ENCODE measurements at places on chromosomes 12 and 14.

DNA sequence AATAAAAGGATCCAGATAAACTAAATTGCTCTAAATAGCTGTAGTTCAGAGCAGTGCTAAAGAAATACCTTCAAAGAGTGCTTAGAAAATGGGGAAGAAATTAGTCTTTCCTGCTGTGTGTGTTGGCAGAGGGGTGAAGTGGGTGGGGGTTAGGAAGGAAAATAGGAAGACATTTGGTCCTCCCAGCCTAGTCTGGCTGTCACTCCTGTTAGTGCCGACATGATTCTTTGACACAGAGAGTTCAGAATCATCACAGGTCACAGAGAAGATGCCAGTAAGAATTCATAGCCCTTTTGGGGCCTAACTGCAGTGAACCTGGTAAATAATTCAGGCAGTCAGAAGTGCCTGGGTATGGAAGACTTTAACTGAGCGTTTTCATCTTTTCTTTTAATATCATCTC is 74.8 kb downstream of the FLRT2 start:
- no peak for DNase-seq

- no peak for DNase-seq
Measured at GRCh38 chr12:87967871-87968270, 61.3 kb downstream of the C12orf50 start.

- DNase-seq, result no peak
Measured at GRCh38 chr14:102872020-102872419, 50.4 kb upstream of the AMN start.

DNA sequence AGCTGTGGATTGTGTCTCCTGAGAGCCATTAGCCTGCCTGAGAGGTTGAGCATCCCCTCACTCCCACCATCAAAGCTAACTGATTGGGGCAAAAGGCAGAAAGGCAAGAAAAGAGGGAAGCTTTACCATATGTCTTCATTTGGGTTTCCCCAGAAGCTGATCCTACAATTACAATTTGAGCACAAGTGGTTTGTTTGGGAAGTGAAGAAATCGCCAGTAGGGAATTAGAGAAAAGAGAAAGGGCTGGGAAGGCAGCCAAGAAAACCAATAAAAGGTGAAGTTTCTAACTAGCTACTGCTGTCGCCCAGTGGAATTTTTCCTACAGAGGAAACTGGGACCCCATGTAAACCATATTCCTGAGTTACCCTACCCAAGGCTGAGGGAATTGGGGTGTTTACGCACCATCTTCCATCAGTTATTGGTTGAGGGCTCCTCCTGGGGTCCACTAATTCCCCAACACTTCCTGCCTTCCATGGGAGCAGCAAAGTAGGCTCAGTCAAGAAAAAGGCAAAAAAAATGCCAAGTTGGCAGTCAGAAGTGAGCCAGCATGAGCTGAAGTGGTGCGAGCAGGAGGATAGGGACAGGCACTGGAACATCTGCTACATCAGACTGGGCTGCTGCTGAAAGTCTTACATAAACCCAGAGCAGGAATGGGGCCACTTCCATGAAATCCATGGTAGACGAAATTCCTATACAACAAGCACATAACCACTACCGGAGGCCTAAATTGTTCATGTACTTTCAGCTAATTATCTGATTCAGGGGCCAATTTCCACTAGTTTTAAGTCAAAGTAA is 17.3 kb downstream of the KCNK10 start:
- DNase-seq, result no peak

DNA sequence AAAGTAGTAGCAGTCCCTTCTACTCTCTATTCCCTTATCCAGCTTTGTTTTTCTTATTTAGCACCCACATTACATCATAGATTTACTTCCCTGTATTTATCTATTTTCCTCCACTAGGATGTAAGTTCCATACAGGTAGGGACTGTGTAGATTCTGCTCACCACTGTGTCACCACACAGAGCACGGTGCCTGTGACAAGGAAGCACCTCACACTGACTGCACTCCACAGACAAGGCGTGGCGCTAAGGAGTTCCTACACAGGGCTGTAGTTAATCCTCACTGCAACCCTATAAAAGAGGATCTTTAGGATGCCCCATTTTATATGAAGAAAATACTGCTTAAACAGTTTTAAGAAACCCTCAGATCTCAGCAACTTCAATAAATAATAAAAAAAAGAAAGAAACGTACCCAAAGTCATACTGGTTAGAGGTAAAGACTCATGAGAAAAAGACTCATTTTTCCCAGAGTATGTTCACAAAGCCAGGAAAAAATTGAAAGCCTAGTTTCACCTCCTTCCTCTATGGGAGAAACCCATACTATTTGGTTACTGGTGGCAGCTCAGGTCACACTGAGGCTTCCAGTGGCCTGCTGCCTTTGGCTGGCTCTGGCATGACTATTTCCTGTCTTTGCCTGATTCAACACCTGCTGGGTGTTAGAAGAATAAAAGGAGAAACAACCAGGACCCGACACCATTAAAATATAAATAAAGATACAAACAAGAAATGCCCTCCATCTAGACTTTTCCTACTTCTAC is 36.9 kb downstream of the RAD9B start:
- DNase-seq, result no peak

DNA sequence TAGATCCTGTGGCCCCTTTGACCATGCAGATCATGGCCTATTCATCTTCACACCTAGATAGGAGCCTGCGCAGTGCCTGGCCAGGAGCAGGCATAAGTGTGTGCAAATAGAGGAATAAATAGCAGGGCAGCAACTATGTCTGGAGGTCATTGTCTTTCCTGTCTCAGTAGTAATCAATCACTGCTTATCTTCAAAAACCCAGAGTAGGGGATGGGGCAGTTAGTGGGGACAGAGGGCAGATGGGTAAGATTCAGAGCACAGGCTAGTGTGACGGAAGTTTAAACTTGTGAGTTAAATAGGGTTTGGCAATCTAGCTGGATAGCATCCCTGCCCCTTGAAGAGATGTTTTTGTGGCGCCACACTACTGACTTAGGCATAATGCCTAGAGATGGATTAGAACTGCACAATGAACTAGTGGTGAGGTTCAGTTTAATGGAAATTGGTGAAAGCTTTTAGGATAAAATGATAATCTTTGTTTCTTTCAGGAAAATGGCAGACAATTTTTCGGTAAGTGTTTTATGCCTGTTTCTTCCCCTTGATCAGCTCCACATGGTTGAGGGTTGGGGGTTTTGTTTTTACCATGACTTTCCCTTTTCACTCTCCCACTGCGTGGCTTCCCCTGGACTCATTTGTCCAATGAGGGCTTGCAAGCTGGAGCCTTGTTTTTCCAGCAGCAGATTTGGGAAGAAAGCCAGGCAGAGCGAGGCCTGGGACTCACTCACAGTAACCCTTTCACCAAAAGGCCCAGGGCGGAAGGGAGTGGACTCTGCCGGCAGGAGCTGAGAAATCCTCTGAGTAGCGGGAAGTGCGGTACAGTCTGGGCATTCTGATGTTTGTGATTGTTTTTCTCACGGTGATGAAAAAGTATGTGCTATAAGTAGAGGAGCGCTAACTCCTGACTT is 8.1 kb downstream of the LGALS3 start:
- peak; percentile 80 for DNase-seq

GRCh38 chr12:123839826-123840225 is 77.7 kb downstream of the DNAH10 start:
- no peak for DNase-seq

- DNase-seq, result no peak
Measured at GRCh38 chr12:12378616-12379015, 21.7 kb downstream of the BORCS5 start.

- DNase-seq, result no peak
Measured at GRCh38 chr14:77923131-77923936, 123.4 kb downstream of the ADCK1 start.

GRCh38 chr12:108332791-108333382 is 6.2 kb downstream of the CMKLR1 start:
- DNase-seq, result no peak

GRCh38 chr14:82755476-82755875 is 1221.8 kb upstream of the SEL1L start:
- no peak for DNase-seq

DNA sequence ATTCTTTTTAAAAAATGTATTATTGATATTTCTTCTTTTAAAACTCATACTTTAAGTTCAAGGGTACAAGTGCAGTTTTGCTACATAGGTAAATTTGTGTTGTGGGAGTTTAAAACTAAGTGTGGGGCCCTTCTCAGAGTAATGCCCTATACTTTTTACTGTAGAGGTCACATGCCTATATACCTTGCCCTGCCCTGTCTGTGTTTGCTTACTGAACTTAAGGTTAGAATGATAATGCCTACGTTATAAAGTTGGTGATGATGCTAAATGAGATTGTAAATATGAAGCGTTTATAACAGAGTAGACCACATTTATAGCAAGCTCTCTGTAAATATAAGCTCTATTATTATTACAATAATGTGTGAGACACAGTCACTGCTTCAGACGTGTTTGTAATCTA is 261.9 kb downstream of the RASSF9 start:
- no peak for DNase-seq

DNA sequence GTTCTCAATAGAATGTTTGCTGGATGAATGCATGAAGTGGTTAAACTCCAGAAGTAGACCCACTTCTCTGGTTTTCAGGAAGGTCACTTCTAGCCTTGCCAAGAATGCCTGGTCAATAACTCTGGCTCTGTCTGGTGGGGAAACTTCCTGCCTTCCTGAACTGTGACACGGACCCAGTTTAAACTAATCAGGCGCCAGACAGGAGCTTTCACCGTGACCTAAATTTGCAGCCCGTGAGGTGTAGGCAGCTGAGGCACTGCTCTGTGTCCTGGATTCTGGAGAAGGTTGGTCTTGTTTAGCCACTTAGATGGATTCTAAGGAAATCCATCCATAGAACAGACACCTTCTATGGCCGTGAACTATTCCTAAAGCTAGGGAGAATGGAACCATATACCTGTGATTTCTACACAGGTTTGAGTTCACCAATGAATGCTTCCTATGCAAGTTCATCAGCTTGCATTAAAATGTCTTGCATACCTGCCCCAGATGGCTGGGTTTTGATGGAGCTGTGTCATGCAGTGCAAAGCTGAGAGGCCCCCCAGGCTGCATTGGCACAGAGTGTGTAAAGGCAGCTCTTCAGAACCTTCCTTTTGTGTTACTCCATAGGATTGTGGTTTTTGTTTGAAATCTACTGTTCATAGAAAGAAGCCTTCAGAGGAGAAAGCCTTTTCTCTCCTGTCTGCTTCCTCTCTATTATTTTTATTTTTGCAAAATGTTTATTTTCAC is 4.4 kb downstream of the CHST11 start:
- no peak for DNase-seq

- DNase-seq, result no peak
Measured at GRCh38 chr14:102159841-102160240, 20.1 kb downstream of the WDR20 start.

GRCh38 chr14:102516531-102517391 is 7.2 kb upstream of the ANKRD9 start:
- peak; percentile 62 for DNase-seq

- DNase-seq, result no peak
Measured at GRCh38 chr12:93387780-93388179, 10.1 kb downstream of the NUDT4 start.

DNA sequence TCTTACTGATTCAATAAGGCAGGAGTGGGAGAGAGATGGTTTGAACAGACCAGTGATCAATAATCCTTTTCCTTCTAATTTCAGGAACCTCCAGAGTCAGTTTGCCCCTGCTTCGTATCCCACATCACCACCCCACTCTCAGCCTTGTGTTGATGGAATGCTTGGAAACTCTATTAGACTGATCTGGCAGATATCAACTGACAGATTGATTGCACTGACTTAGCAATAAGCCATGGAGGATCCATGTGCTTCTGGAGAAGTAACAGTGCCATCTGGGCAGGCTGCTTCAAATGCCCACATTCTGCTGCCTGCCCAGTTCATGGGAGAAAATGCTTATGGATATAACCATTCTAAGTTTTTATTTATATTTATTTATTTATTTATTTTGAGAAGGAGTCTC is 218.0 kb downstream of the SLC2A13 start:
- DNase-seq, result no peak

DNA sequence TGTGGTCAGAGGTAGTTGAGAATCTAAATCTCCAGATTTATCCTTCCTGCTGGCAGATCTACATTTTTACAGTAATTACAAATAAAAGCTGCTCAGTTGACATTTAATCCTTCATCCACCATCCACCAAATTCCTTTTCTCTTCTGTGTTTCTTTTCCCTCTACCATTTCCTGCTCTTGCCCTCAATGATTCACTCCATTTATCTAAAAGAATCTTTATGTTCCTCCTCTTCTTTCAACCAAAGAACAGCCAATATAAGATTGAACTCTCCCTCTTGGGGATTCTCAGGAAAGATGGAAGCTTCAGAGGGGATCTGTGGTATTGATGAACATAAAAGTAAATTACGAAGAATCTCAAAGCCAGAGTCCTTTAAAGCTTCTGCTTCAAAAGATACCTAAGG is 4.4 kb downstream of the MAP4K5 start:
- DNase-seq, result no peak

DNA sequence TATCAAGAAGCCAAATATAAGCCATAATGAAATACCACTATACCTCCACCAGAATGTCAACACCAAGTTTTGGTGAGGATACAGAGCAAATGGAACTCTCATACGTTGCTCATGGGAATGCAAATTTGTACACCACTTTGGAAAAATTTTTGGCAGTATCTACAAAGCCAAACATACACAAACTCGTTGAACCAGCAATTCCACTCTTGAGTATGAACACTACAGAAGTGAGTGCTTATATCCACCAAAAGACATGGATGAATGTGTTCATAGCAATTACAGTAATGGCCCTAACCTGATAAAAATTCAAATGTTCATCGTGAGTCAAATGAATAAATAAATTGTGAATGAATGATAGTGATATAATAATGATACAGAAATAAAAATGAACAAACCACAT is 24.8 kb downstream of the C12orf71 start:
- no peak for DNase-seq

DNA sequence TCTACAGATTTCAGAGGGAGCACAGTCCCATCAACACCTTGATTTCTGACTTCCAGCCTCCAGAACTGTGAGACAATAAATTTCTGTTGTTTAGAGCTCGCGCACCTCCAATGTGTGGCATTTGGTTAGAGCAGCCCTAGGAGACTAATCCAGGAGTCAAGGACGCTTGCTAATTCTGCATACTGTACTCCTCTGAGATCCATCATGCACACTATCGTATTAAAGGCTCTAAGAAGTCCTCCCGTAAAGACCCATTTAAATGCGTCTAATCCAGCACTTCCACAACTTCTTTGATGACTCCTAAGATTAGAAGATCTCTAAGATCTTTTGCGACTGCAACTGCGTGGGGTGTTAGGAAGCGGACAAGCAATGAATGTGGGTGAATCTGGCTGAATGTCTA is 30.4 kb downstream of the MAP1LC3B2 start:
- no peak for DNase-seq

GRCh38 chr12:74984631-74985030 is 225.0 kb downstream of the KCNC2 start:
- no peak for DNase-seq
